Uterine smooth muscle cell (primary cell): ENCODE measurements at places on chromosomes 16 and 17. TPM values are rescaled to one million over a fixed set of nuclear protein-coding genes. Genes with fewer than 3 reads are reported as not detected.

SOX9 gene
- 2.9 and 3.2 TPM in 2 replicates for total RNA-seq

TOX3 gene
- total RNA-seq = not detected in 2 replicates

CSH1 gene
- total RNA-seq = not detected in 2 replicates

NATD1 gene
- total RNA-seq = 0.77 and 3.6 TPM in 2 replicates

PIRT gene
- total RNA-seq = not detected in 2 replicates

KRT31 gene
- total RNA-seq = not detected in 2 replicates

HSD11B2 gene
- total RNA-seq = 0.37 TPM in 1 of 2 replicates, not detected in the other

MGAT5B gene
- total RNA-seq = 0.22 and 0.25 TPM in 2 replicates

MPG gene
- 257 and 267 TPM in 2 replicates for total RNA-seq

KRTAP1-1 gene
- total RNA-seq = 0.55 and 0.87 TPM in 2 replicates

SCGB1C2 gene
- total RNA-seq = not detected in 2 replicates

CYB561 gene
- 11.3 and 15.7 TPM in 2 replicates for total RNA-seq

GRB7 gene
- 0.37 and 1.00 TPM in 2 replicates for total RNA-seq

UMOD gene
- total RNA-seq = not detected in 2 replicates

NOD2 gene
- total RNA-seq = 0.22 and 0.25 TPM in 2 replicates

MPP2 gene
- total RNA-seq = 2.1 and 3.9 TPM in 2 replicates
